Stimulated activated CD8-positive, alpha-beta memory T cell treated with anti-CD3 and anti-CD28 coated beads, Interleukin-15, amount 100 ng/mL, for 4 hours (primary cell): ENCODE measurements at places on chromosomes 1 and 21.

DNA sequence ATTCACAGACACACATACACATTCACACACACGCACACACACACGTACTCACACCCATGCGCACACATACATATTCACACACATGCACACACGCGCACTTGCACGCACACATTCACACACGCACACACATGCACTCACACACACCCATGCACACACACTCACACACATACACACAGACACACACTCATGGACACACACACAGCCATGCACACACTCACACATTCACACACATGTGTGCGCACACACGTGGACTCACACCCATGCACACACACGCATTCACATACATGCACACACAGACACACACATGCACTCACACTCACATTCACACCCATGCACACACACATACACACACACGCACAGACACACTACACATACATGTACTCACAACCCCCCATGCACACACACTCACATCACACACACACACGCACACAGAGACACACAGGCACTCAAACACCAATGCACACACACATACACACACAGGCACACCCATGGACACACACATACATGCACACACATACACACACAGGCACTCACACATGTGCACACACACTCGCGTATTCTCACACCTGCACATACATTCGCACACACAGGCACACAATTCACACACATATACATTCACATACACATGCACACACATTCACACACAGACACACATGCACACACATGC, 589.1 kb downstream of the PTPRU start:
- no peak for DNase-seq

DNA sequence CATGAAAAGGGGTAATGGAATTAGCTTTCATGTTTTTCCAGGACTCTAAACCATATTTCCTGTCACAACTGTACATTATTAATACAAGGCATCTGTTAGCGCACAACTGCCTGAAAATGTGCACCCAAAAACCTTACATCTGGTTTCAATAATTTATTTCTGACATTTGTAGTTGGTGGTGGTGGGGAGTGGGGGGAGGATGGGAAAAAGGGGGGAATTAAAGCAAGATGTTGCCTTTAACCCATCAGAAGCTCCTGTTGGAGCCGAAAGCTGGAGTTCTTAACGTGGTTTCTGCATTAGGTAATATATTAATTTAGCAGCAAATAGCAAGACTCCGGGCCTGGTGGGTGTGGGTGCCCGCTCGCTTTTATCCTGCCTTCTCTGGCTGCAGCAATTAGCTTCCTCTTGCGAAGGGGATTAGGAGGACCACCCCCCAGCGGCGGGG, 36.9 kb upstream of the HHAT start:
- DNase-seq = no peak

GRCh38 chr1:47189844-47190508, at the start of gene PDZK1IP1:
Gene PDZK1IP1 (minus strand): TSS chr1:47190036. CDS start chr1:47189932, 104 bp downstream.
- no peak for DNase-seq

DNA sequence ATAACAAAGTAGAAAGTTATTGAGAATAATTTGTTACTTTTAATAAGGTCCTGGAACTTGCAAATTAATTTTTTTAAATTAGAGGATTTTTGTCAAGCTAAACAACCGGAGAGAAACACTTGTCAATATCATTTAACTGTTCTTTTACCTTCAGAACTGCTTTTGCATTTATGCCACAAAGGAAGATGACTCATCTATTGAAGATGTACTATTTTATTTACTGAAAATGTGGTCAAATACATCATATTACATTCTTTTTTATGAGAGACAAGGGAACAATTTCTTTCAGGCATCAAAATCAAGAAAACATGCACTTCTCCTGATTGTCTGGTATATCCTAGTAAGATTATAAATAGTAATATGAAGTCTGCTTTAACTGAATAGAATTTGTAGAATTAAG, 558.2 kb upstream of the PRMT6 start:
- no peak for DNase-seq

DNA sequence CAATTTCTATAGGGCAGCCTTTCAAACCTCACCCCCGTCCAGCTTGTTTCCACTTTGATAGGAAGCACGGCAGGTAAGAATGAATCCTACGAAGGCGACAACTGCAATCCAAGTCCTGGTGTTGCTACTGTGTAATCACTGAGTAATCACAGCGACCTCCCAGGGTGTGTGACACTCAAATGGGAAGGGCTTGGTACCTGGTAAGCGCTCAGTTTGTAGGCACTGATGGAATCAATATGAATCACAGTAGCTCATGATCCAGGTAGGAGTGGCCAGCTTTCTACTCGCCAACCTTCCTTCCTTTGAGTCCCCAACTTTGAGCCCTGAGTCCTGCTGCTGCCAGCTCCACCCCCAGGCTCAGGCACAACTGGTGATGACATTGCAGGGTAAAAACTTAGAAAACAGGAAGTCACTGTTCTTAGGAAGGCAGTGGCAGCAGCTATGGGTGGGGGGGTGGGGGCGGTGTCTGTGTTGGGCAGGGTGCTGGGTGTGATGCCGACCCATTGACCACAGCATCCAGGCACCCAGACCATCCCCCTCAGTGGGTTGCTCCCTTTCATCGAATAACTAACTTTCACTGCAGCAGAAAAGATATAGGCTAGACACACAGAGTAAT, 70.7 kb downstream of the CD247 start:
- peak; percentile 58 for DNase-seq

DNA sequence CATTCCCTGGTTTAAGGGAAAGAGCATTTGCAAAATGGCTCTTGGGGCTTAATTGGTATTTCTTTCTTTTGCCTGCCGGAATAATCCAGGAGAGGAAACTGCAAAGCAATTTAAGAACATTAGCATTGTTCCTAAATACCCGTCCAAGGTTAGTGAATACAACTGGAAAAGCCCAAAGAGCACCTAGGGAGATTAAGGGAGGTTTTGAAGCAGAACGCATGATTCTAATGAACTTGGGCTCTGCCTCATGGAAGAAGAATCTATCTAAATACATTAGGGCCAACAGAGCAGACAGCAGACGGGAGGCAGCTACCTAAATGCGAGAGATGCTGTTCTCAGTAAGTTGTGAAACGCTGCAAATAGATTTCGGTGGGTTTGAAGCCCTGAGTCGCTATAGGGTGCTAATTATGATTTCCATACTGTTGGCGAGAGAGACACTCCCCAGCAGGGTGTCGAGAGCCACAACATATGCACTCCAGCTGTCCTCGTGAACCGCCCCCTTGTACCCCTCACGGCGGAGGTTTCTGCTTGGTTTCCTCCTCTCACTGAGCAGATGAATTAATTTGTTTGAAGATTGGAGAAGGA, 326.7 kb upstream of the CAMK1G start:
- no peak for DNase-seq

GRCh38 chr1:222919478-222919865, 104.6 kb downstream of the DISP1 start:
- DNase-seq = no peak

DNA sequence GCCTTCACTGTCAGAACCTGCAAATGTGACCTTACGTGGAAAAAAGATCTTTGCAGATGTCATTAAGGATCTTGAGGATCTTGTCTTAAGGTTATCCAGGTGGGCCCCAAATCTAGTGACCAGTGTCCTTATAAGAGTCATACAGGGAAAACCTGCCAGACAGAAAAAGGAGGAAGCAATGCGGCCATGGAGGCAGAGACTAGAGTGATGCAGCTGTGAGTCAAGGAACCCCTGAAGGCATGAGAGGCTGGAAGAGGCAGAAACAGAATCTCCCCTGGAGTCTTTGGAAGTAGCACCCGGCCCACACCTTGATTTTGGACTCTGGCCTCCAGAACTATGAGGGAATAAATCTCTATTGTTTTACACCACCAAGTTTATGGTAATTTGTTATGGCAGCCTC, 36.5 kb upstream of the DNASE2B start:
- DNase-seq = no peak

DNA sequence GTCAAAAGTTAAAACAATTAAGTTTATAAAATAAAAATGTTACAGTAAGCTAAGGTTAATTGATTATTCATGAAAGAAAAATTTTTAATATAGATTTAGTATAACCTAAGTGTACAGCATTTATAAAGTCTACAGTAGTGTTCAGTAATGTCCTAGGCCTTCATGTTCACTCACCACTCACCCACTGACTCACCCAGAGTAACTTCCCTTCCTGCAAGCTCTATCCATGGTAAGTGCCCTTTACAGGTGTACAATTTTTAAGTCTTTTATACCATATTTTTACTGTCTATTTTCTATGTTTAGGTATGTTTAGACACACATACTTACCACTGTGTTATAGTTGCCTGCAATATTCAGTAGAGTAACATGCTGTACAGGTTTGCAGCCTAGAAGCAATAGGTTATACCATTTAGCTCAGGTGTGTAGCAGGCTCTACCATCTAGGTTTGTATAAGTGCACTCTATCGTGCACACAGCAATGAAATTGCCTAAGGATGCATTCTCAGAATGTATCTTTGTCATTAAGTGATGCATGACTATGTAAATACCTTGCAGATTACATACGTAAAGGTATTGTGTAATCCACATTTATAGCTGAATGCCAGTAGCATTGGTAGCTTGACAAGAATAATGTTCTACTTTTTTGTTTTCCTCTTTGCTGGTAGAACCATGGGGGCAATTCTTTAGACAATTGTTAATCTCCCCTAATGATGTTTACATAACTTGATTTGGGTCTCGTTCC, 35.7 kb upstream of the GPR88 start:
- DNase-seq = no peak

DNA sequence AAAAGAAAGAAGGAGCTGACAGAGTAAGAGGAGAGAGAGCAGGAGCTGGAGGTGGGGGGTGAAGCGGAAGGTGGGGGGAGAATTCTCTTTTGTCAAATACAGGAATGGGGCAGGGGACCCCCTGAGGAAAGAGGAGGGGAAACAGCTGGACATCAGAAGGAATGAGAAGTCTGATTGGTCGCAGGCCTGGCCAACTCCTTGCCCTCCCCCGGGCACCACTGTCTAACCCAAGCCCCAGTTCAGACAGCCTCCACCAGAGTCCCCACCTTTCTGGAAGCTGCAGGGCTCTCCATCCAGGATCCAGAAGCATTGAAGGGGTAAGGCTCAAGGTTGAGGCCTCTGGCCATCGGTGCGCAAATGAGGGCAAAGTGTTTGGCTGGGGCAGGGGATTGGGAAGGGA, at the start of gene OPTC:
Gene OPTC (plus strand): TSS at position 253 of the 400 bp plus-strand sequence. CDS start 1,853 bp downstream, outside the sequence.
- no peak for DNase-seq

DNA sequence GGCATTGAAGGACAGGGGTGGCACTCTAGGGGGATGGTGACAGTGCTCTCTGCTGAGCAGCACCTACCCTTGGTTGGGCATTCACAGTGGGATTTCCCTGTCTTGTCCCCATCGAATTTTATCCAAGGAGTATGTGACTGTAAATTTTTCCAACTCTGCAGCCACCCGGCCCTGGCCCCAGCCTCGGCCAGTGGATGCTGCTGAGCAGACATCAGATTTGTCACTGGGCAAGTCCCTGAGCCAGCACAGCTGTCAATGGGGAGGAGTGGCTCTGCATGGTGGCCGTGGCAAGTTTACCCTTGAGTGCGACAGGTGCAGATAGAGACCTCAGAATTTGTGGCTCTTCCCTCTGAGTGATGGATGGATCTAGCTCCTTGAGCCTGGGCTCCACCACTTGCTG, 240.2 kb upstream of the CSF3R start:
- DNase-seq = no peak

DNA sequence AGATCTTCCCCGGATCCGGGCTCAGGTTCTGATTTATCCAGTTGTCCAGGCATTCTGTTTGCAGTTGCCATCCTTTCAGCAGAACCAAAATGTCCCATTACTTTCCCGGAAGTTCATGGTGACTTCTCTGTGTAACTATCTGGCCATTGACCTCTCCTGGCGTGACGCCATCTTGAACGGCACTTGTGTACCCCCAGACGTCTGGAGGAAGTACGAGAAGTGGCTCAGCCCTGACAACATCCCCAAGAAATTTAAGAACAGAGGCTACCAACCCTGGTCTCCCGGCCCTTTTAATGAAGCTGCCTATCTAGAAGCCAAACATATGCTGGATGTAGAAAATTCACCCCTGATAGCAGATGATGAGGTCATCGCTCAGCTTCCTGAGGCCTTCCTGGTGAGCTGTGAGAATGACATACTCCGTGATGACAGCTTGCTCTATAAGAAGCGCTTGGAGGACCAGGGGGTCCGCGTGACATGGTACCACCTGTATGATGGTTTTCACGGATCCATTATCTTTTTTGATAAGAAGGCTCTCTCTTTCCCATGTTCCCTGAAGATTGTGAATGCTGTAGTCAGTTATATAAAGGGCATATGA, 22.4 kb downstream of the AADACL4 start:
- DNase-seq = no peak

DNA sequence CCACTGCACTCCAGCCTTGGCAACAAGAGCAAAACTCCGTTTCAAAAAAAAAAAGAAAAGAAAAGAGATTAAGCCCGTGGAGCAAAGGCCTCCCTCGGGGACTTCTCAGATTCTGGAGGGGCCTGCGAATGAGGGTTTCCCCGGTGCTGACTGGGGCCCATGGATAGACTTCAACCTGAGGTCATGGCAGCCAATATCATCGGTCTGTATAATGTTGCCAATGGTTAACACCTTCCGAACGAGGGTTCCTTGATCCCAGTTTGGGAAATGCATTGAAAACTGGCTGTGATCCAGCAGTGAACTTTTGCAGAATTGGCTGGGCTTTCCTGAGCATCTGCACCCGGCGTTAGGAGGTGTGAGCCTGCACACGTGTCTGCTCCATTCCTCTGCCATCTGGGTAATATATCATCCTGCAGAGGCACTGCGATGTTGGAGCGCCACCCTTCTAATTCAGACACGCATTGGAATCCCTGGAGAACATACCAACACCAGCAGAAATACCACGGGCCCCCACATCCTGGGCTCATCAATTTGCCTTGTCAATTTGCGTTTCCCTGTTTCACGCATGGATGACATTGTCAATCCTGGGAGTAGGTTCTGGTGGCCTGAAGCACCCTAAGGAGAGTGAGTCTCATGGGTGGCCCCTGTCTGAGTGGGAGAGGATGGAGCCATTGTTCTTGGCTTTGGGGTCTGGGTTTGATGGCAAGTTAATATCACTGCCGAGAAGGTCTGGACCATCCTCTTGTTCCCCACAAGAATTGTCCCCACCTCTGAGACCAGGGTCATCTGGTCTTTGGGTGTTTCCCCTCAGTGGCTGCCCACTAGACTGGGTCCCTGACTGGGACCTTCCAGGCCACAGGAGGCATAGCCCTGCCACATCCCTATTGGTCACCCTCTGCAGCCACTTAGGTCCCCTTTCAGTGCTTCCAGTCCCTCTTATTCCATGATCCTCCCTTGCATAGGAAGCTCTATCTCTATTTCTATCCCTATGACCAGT, 441.0 kb downstream of the PTPRU start:
- no peak for DNase-seq

DNA sequence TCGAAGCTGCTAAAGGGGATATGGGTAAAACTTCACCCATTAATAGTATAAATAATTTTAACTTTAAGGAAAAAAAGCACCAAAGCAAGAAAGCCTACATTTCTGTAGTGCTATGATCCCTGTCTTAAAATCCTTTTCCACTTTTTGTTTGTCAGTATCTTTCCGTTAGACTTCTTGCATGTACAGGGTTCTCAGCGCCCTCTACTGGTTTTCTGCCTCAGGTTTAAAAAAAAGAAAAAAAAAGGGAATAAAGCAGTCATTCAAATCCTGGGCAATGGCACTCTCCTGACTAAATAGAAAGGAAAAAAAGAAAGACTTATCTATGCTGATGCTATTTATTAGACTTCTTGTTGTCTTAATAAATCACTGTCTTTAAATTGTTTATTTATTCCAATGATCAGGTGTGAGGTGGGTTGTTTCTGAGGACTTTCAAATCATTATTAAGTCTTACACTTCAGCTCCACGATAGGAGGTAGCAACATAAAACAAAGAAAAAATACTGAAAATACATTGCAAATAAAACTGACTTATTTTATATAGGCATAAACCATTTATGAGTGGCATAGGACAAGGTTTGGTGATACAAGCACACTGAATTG, 475.4 kb upstream of the NR5A2 start:
- DNase-seq = no peak
